ENCODE measurements at places on chromosomes 6 and 20. TPM values are rescaled to one million over a fixed set of nuclear protein-coding genes. Genes with fewer than 3 reads are reported as not detected.

LTA gene
- total RNA-seq, result not detected

PRKN gene
- total RNA-seq, result 4.2 TPM

MMP24 gene
- total RNA-seq, result 0.43 TPM

IL17F gene
- total RNA-seq, result under 0.01 TPM

ANKEF1 gene
- total RNA-seq, result 0.97 TPM

Measured in fibroblast of villous mesenchyme (primary cell).